ENCODE measurements at places on chromosomes 1 and 21.

- no peak for DNase-seq
These were observed 96.7 kb upstream of the QSOX1 start for GRCh38 chr1:180057883-180058396.

DNA sequence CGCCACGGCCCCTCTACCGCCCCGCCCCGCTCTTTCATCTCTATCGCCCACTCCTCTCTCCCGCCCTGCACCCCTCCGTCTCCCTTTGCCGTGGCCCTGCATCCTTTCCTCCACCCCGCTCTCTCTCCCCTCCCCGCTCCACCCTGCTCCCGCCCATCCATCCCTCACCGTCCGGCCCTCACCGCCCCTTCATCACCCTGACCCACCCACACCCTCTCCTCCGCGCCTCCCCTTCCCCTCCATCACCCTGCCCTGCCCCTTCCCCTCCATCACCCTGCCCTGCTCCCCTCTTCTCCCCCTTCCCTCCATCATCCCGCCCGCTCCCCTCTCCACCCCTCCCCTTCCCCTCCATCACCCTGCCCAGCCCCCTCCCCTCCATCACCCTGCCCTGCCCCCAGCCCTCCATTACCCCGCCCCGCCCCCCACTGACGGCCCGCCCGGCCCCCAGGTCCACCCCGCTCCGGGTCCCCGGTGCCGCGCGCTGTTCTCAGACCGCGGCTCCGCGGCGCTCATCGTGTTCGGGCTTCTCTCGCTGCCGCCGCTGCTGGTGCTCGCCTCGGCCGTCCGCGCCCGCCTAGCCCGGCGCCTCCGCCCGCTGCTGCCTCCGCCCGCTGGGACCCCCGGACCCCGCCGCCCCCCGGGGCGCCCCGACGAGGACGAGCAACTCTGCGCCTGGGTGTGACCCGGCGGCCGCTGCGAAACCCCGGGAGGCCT is 6.2 kb upstream of the ANKRD65 start:
- no peak for DNase-seq

GRCh38 chr1:3027611-3028371 is 6.5 kb downstream of the ACTRT2 start:
- no peak for DNase-seq

GRCh38 chr21:25911730-25912401 is 177.1 kb downstream of the GABPA start:
- peak; percentile 71 for DNase-seq

DNA sequence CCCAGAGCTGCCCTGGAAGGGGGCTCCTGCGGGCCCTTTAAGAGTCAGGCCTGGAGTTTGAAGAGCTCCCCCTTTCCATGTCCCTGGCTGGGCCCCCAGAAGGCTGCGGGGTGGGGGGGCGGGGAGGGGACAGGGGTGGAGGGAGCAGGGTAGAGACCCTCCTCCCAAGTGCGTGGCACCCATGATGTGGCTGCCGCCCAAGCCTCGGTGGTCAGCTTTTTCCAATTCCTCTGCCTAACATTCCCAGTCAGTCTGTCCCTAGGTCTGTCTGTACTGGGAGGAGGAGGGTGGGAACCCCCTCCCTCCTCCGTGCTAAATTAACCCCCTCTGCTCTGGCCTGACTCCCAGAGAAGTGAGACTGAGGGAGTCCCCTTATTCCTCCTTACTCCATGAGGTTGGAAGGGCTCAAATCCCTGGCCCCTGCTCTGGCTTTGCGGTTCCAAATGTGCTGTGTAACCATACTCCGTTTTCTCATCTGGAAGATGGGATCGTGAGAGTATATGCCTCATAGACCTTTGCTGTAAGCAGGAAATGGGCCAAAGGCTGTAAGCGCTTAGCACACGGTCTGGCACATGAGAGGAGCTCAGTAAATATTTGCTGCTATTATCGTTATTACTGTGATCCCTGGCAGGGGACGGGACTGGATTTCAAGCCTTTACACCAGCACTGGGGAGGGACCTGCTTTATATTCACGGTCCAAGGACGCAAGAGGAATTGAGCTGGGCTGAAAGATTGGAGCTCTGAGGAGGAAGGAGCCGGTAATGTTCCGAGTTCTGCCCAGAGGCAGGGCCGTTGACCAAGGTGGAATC is 658 bp upstream of the COL16A1 start:
- DNase-seq: peak; percentile 74

Data from NCI-H2081 (cell line).